ENCODE measurements at places on chromosomes 11 and 22.
A peak's percentile ranks its signal among the peaks of the same experiment; 100 is the strongest.

DNA sequence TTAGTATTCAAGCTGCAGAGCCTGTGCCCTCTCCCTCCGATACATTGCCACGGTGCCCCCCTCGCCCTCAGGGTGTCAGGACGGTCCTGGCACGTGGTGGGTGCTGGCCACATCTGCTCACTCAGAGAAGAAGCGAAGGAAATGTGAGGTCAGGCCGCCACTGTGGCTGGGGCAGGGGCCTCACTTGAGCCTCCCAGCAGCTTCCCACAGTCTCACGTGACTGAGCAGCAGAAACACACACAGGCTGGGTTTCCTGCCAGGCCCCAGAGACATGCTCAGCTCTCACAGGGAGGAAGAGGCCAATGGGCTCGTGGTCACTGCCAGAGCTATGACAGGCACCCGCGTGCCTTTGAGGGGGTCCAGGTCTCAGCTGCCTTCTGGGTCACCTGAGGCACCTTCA lies 37.9 kb upstream of the PRR5 start:
- peak; percentile 42 for DNase-seq

DNA sequence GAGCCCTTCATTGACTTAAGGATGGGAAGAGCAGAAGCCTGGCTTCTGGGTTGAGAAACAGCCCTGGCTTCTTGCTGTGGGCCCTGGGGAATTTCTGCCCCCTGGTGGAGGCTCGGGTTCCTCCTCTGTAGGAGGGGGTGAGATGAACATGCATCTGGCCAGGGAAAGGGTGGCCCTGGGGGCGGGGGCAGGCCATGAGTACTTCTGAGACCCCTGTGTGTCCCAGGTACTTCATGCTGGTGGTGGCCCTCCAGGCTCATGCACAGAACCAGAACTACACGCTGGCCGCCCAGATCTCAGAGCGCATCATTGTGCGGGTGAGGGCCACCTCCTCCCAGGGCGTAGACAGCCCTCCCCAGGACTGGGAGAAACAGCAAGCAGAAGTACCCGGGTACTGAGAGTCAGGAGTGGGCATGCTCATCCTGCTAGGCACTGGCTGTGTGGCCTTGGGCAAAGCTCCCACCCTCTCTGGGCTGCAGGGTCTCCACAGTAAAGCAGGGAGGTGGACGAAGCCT lies 15.8 kb downstream of the TMEM258 start:
- DNase-seq, result peak; percentile 88

GRCh38 chr11:64971421-64972233 lies at the start of gene MAJIN:
Gene MAJIN, minus strand, starts transcription at chr11:64972108. Its CDS starts 12,703 bp downstream, at chr11:64959405.
- peak; percentile 61 for DNase-seq

DNA sequence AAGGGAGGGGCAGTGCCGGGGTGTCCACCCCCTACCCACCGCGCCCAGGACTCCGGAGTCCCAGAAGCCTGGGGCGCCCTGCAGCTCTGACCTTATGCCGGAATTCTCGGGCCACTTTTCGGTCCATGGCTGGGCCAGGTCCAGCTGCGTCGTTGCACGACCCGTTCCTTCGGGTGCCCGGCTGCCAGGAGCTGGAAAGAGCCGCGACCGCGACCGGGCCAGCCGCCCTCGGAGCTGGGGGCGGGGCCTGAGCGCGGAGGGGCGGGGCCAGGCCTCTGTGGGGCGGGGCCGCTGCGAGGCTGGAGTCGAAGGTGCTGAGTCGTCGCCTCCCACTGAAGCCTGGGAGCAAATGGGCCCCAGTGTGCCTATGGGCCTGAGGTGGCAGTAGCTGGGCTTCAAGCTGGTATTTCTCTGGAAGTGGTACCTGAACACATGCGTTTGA lies at the start of gene USH1C:
TSS of gene USH1C (minus strand) at position 236 of the 442 bp plus-strand sequence. CDS start at position 127, 109 bp downstream.
- DNase-seq, result no peak

GRCh38 chr11:69808667-69809086 lies 10.5 kb downstream of the FGF3 start:
- DNase-seq, result no peak
